GM10248 (cell line): ENCODE measurements at places on chromosomes 16 and 17.

GRCh38 chr16:88538366-88539060 is 31.7 kb upstream of the ZC3H18 start:
- no peak for DNase-seq

DNA sequence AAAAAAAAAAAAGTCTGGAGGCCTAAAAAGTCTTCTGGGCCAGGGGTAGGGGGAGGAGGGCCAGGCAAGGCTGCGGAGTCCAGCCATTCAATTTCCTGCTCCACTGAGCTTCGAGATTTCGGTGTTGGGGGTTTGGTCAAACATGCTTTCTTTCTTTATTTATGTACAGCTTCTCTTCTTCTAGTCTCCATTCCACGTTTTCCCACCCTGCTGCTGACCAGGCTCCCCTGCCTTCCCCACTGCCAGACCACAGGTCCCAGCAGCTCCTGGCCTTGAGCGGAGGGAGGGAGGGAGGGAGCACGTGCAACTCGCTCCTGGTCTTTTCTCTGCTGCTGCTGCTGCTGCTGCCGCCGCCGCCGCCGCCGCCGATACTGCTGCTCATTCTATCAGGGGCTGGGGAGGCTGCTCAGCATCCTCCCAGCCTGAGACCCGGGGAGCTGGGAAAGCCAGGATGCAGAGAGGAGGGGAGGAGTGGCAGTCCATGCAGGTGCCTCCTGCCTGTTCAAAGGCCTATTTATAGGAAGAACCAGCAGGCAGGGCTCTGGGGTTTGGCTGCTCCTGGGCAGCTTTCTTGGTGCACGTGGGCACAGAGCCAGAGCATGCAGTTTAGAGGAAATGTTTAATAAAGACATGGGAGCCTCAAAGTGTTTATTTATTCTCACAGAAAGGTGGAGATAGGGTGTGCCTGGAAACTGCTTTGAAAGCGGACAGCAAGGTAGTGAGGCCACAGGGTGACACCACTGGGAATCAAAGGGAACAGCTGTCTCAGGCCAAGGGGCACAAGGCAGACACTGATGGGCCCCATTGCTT is 23.4 kb upstream of the ZFHX3 start:
- DNase-seq: no peak

GRCh38 chr17:79064026-79064425 is 10.6 kb upstream of the ENGASE start:
- DNase-seq: no peak

DNA sequence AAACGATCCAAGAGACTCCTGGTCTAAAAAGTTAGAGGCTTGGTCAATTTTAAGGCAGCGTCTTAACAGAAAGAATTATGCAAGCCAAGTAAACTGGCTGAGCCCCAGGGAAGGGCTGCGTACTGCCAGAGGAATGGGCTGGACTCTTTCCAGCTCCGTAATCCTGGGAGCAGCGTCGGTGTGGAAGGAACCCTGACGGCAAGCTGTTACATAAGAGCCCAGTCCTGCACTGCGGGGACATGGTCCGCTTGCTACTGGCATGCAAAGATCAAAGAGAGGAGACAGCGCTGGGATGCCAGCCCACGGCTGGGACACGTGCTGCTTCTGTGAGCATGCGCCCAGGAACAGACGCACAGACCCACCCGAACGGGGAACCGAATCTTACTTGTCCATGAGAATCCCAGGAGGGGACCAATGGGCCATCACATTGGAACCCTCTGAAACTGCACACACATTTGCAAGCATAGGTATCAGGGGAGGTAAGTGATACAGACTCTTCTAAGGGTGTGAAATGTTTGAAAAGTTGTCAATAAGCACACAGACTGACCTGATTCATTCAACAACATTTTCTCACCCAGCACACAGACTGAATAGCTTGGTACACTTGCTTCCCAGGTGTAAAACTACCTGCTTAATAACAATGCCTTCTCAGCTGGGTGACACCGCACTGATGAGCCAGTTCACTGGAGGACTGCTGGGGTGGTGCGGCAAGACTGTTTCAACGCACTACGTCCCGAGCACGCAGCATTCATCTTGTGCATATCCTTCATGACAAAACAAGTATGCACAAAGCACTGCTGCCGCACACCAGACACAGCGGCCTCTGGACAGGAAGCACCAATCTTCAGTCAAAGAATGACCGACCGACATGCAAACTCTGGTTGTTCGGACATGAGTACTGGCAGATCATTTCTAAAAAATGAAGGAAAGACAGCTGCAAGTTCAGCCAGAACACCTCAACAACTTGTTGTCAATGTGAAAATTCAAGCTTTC is 94.9 kb downstream of the ANKRD11 start:
- no peak for DNase-seq

- no peak for DNase-seq
Measured at GRCh38 chr16:1794221-1794871, 841 bp upstream of the IGFALS start.

DNA sequence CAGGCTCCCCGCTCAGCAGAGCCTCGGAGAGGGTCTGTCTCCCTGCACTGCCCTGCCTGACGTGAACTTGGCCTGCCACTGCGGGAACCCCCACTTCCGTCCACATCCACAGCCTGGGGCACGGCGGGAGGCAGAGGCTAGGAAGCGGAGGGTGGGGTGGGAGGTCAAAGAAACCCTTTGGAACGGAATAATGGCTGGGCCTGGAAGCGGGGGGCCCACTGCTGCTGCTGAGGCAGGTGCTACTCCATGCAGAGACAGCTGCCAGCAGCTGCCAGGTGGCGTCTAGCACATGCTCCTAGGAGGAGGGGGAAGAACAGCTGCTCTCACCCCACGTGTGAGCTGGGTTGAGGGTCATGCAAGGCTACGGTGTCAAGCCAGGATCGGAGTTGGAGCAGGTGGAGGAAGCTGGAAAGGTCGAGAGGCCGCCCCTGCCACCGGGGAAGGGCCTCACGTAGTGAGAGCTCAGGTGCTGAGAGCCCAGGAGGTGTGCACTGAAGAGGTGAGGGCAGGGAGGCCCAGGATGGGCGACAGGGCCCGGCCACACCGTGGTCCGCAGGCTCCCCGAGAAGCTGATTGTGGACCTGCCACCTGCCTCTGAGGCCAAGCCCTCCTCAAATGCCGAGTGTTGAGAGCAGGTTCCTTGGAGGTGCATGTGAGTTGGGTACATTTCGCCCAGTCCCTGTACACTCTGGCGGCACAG is 9.8 kb downstream of the FSCN2 start:
- DNase-seq: no peak

- no peak for DNase-seq
Measured at GRCh38 chr17:33809748-33810147, 445.3 kb upstream of the CCL2 start.

DNA sequence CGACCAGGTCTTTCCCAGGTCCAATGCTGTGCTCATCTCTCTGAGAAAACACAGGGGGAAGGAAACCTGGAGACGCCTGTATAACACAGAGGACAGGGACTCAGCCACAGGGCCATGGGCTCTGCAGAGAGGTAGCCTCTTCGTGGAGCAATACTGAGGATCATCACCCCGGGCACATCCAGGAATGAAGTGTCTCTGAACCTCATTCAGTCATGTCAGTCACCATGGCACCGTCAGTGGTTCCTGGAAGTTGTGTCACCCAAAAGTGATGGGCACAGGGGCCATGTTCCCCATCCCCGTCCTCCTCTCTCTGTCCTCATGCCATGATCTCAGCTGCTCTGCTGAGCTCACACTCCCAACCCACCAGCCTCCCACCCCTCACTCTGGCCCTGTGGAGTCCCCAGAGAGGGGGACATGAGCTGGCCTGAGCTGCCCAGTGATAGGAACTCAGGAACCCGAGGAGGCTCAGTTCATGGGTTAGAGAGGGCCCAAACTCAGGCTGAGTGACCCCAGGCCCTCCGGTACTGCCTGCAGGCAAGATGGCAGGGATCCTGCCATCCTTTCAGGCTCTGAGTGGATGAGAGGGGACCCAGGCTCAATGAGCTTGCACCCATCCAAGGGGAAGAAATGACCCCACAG is 53.4 kb downstream of the PITPNM3 start:
- no peak for DNase-seq

DNA sequence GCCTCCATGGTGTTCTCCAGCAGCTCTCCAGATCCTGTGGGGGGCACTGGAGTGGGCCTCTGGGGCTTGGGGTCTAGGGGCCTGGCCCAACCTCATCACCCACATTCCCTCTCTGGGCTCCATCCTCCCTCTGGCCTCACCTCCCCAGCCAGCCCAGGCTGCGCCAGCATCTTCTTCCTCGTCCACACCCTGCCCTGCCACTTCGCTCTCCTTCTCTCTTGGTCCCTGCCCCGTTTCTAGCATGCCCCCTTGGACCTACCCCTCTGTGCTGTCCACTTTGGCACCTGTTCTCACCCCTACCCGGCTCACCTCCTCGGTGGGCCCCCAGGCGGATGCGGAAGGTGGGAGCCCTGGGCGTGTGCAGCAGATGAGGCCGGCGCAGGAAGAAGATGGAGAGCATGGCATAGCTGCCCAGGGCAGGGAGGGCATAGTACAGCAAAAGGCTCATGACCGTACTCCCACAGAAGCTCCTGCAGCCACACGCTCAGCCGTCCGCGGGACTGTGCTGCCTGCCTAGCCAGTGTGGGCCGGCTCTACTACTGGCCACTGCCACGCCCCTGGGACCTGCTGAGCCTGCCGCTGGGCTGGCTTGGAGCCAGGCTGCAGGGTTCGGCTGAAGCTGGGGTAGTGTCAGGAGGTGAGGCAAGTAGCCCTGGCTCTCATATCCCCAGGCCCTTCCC is at the start of gene GDPD3:
Gene GDPD3, minus strand, starts transcription at position 507 of the 680 bp plus-strand sequence. Its CDS starts 59 bp downstream, at position 448.
- no peak for DNase-seq

DNA sequence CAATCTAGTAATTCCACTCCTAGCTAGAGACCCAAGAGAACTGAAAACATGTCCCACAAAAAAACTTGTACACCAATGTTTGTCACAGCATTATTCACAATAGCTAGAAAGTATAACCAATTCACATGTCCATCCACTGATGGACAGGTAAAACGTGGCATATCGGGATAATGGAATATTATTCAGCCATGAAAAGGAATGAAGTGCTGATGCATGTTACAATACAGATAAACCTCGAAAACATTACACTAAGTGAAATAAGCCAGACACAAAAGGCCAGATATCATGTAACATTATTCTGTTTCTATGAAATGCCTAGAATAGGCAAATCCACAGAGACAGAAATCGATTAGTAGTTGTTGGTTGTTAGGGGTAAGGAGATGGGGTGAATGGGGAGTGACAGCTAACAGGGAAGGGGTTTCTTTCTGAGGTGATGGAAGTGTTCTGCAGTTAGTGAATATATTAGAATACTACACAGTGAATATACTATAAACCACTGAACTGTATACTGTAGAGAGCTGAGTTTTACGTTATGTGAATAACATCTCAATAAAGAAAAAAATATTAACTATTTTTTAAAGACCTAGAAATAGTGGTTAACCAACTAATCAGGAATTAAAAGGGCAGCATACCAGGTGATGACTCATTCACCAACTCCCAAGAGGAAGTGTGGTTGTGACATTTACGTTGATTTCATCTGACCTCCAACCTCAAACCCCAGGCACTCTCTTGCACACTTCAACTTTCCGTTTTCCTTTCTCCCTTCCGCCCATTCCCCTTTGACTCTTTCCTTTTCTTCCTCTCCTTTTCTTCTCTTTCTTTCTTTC is 48.6 kb downstream of the GAS7 start:
- DNase-seq: peak; percentile 41

- DNase-seq: no peak
Measured at GRCh38 chr17:31398381-31399311, 7.2 kb downstream of the RAB11FIP4 start.
